Activated naive CD8-positive, alpha-beta T cell treated with anti-CD3 and anti-CD28 coated beads for 36 hours (primary cell): ENCODE measurements at places on chromosomes 1 and 21. TPM values are rescaled to one million over a fixed set of nuclear protein-coding genes. Genes with fewer than 3 reads are reported as not detected.

DNA sequence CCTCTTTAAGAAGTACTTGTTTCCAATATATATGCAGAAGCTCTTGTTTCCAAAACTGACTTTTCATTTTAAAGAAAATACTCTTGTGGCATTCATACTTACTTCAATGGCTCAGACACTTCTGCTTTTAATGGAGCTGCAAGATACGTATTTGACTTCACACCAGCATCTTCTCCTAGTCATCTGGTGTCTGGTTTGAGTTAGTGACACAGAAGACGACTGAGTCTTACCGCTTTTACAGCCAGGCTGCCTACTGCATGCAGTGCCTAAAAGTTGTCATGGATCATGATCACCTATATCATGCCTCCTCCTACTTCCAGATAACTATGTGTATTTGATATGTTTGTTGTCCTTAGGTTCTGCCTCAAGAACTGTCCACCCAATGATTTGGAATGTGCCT, 185.9 kb downstream of the TPR start:
- DNase-seq: no peak
- peaks cover 2% of the 10 kb centered on the region for H3K4me1 ChIP-seq
- no peak overlapping the region for H3K27ac ChIP-seq
- no peaks in the 10 kb centered on the region for H3K36me3 ChIP-seq
- H3K27me3 ChIP-seq: peaks cover 24% of the 10 kb centered on the region

GRCh38 chr1:183273300-183273699, 87.2 kb downstream of the LAMC2 start:
- no peak overlapping the region for H3K4me3 ChIP-seq
- no peaks in the 10 kb centered on the region for H3K4me1 ChIP-seq
- no peaks in the 10 kb centered on the region for H3K36me3 ChIP-seq
- no peak for DNase-seq

HSF2BP gene
- total RNA-seq: 0.68 TPM

DNA sequence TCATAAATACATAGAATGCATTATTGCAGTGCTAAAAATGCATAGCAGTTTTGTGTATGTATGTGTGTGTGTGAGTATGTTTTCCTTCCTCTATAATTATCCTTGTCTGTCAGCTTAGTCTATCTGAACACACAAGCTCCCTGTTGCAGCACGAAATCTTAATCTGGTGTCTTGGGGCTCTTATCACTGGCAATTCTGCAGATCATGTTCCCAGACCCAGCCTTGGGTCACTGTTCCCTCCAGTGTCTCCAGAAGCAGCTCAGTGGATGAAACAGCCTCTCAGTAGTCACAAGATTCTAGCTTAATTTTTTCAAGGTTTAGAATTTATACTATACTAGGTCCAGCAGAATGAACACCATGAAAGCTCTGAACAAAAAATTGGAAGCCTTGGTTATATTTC, 777.9 kb downstream of the MRPL39 start:
- DNase-seq: no peak
- no peaks in the 10 kb centered on the region for H3K36me3 ChIP-seq
- no peaks in the 10 kb centered on the region for H3K27me3 ChIP-seq
- H3K4me3 ChIP-seq: no peak overlapping the region
- H3K27ac ChIP-seq: no peak overlapping the region
- H3K4me1 ChIP-seq: no peaks in the 10 kb centered on the region

CACNA1S gene
- total RNA-seq: not detected

DNA sequence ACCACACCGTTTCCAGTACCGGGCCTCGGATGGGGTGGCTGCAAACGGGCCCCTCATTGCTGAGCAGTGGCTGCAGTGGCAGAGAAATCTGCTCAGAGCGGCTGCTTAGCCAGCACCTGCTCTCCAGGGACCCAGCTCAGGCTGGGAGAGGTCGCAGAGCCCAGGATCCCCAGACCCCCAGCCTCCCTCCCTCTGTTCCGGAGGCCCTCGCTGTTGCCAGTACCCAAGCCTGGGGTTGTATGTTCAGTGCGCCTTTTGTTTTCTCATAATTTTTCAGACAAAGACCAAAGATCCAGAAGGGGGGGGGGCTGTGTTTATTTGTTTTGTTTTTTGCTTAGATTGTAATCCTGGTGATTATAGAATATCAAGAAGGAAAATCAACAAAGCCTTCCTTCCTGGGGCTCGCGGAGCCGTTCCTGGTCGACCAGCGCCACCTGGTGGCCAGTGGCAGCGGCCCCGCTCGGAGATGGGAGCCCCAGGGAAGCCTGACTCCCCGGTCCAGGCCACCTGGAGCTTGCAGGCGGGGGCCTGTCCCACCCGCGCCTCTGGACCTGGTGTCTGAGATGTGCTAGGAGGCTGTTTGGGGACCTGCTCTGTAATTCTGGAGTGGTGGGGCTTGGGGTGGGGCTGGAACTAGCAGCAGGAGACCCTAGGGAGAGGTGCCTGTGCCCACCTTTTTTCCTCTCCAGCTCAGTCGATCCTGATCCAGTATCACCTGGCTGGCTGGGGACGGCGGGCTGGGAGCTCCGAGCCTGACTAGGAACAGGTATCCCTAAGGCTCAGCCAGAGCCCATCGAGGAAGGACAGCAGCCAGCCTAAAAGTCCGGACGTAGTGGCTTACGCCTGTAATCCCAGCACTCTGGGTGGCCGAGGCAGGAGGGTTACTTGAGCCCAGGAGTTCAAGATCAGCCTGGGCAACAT, 123.9 kb upstream of the VAMP3 start:
- no peaks in the 10 kb centered on the region for H3K36me3 ChIP-seq
- H3K4me1 ChIP-seq: no peaks in the 10 kb centered on the region
- peak; percentile 68 for DNase-seq
- no peak overlapping the region for H3K27ac ChIP-seq
- H3K27me3 ChIP-seq: peaks cover 4% of the 10 kb centered on the region

DNA sequence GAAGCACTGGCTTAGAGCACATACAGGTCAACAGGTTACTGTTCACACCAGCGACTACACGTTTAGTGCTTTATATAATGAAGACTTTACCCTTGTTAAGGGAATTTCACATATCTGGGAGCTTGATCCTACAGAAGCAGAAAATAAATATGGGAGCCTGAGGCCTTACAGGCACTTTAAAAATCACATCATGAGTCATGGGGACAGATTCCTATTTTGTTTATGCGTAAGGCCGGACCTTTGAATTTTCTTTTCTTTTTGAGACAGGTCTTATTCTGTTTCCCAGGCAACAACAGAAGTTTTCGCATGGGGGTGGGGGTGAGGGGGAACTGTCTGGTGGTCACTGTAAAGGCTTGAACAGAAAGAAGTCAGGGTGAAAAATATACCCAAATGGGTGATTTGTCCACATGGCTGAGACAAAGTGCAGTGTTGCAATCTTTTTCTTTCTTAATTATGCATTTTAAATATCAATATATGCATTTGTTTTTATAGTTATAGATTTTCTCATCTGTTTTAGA, 276.7 kb downstream of the KCNH1 start:
- DNase-seq: no peak
- H3K27ac ChIP-seq: no peak overlapping the region
- no peaks in the 10 kb centered on the region for H3K36me3 ChIP-seq
- no peak overlapping the region for H3K4me3 ChIP-seq
- H3K4me1 ChIP-seq: no peaks in the 10 kb centered on the region

DNA sequence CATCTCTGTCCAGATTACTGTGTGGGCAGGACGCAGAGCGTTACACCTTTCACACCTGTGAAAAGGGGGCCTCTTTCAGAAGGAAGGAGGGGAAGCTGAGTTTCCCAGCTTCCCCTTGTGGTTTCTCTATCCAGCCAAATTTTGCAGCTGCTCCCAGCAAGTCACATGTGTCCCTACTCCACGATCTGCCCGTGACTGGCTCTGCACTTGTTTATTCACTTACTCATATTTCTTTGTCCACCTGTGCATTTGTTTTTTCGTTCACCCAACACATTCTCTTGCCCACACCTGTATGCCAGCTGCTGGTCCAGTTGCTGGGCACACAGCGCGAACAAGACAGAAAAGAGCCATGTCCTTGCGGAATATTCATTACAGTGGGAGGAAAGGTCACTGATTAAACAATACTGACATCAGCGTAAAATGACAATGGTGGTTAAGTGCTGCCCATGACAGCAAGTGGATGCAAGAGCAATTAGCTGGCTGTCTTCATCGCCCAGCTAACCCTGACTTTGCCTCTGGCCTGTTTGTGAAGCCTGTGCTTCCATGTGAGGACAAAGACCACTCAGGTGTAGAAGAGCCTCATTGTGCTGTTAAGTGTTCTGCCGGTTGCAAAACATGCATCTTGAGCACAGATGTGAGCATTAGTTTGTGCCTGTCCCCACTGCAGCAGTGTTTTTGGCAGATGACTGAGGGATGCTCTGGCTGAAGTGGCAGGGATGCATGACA, 28.6 kb upstream of the NEK2 start:
- no peak overlapping the region for H3K27ac ChIP-seq
- no peaks in the 10 kb centered on the region for H3K36me3 ChIP-seq
- no peaks in the 10 kb centered on the region for H3K4me1 ChIP-seq
- H3K27me3 ChIP-seq: no peaks in the 10 kb centered on the region
- H3K4me3 ChIP-seq: no peak overlapping the region

DNA sequence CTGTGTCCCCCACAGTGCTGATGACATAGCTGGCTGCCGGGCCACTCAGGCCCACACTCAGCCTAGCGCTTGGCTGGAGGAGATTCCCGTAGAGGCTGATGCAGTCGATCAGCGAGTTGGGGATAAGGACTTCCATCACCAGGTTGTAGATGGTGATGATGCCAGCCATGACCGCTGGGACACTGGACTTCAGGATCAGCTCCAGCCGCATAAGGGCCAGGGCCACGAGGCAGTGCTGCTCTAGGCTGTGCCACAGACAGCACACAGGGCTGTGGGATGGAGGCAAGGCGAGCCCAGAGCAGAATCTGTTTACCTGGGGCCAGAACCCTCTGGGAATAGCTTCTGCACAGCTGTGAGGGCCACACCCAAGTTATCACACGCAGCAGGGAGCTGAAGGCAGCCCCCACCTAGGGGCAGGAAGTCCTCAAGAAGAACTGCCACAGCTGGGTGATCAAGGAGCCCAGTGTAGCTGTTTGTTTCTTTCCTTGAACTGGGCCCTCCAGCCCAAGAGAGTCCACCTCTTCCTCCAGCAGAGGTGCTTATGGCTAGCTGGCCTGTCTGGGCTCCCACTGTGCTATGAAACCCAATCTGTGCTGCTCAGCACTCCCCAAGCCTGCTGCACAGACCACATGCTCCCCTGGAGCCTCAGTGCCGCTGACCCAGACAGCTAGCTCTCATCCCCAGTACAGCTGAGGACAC, 6.2 kb downstream of the SLC2A1 start:
- no peak overlapping the region for H3K4me3 ChIP-seq
- H3K4me1 ChIP-seq: peaks cover 67% of the 10 kb centered on the region
- H3K27ac ChIP-seq: no peak overlapping the region
- H3K36me3 ChIP-seq: peaks cover 52% of the 10 kb centered on the region
- no peaks in the 10 kb centered on the region for H3K27me3 ChIP-seq
- DNase-seq: no peak

GRCh38 chr1:15915991-15916390, 59.9 kb downstream of the ZBTB17 start:
- DNase-seq: no peak
- peaks cover 57% of the 10 kb centered on the region for H3K4me1 ChIP-seq
- peak overlapping the region; percentile 16 for H3K4me3 ChIP-seq
- H3K36me3 ChIP-seq: peaks cover 48% of the 10 kb centered on the region
- H3K27ac ChIP-seq: peak overlapping the region; percentile 50

- peaks cover 31% of the 10 kb centered on the region for H3K4me1 ChIP-seq
- DNase-seq: peak; percentile 18
- peaks cover 2% of the 10 kb centered on the region for H3K36me3 ChIP-seq
- peak overlapping the region; percentile 83 for H3K4me3 ChIP-seq
These were observed 544 bp downstream of the ILDR2 start for GRCh38 chr1:166974647-166975345.

PCP4 gene
- total RNA-seq: not detected

DNA sequence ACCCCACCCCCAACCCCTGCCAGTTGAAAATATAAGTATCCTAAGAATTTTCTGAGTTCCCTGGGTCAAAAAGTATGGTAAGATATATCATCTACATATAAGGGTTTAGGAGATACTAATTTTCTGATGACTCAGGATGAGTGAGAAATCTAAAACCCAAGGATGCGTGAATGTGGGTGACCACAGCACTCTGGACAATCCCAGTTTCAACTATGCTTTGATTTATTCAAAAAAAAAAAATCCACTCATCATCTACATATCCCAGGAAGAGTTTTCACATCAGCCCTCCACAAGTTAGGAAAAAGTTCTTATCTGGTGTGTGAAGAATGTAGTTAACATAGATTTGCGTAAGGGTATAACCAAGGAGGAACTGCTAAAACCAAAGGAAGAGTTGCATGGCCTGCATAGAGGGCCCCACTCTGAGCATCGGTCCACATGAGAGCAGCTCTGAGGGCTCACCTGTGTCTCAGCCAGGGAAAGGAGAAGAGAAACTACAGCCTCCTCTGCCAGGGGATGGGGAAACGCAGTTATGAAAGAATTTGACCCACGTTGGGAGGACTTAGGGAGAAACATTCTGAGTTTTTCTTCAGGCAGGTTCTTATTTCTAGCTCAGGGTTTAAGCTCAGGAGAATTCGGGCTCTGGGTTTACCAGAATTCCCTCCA, 18.8 kb downstream of the LAMB3 start:
- DNase-seq: no peak
- H3K36me3 ChIP-seq: no peaks in the 10 kb centered on the region
- H3K27me3 ChIP-seq: no peaks in the 10 kb centered on the region
- H3K27ac ChIP-seq: no peak overlapping the region

GRCh38 chr1:59223989-59224634, 72.8 kb upstream of the FGGY start:
- H3K4me3 ChIP-seq: no peak overlapping the region
- H3K36me3 ChIP-seq: no peaks in the 10 kb centered on the region
- no peaks in the 10 kb centered on the region for H3K4me1 ChIP-seq
- DNase-seq: no peak
- no peaks in the 10 kb centered on the region for H3K27me3 ChIP-seq

COG2 gene
- 41.7 TPM for total RNA-seq

DNA sequence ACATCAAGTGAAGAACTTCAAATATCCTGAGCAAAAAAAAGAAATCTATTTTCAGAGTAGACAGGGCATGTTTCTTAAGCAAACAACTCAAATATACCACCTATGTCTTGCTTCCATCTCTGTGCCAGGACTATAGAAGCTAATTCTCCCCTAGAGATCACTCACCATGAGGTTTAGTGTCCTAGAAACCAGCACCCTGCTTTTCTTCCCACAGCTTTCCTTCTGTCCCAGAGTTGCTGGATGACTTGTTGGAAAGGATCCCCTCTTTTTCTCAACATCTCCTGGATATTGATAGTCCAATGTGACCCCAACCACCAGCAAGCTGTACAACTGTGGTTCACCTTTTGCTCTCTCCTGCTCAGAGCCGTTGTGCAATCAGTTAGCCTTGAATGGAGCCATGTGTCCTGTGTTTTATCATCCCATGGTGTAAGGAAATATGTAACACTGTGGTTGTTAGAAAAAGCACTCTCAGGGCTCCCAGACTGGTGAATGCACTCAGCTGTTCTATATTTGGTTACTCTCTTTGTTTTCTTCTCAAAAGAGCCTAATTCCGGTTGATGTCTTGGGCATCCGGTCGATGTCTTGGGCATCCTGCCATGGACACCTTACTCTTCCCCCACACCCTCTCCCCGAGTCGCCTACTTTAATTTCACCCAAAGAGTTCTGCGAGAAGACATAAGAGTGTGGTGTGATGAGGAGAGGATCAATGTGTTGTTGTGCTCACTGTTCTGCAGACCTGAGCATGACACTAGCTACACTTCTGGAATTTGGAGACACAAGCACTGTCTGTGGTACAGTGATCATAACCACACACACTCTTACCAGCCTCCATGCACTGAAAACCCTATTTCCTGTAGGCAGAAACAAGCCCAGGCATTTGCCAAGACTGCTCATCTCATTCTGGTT, 1.7 kb downstream of the TNFSF4 start:
- peak overlapping the region; percentile 76 for H3K4me3 ChIP-seq
- H3K4me1 ChIP-seq: peaks cover 62% of the 10 kb centered on the region
- H3K27ac ChIP-seq: peak overlapping the region; percentile 75
- H3K27me3 ChIP-seq: no peaks in the 10 kb centered on the region
- peaks cover 3% of the 10 kb centered on the region for H3K36me3 ChIP-seq

POMGNT1 gene
- 38.8 TPM for total RNA-seq
